ENCODE measurements at places on chromosomes 2 and 18. TPM values are rescaled to one million over a fixed set of nuclear protein-coding genes. Genes with fewer than 3 reads are reported as not detected.

- peak; percentile 68 for DNase-seq
Observed at GRCh38 chr18:9808295-9809241, 77.2 kb upstream of the TXNDC2 start.

GRCh38 chr2:207617011-207617671 is 8.1 kb downstream of the METTL21A start:
- DNase-seq = no peak

The IL1RL1 gene
- total RNA-seq = 12.1 TPM

DNA sequence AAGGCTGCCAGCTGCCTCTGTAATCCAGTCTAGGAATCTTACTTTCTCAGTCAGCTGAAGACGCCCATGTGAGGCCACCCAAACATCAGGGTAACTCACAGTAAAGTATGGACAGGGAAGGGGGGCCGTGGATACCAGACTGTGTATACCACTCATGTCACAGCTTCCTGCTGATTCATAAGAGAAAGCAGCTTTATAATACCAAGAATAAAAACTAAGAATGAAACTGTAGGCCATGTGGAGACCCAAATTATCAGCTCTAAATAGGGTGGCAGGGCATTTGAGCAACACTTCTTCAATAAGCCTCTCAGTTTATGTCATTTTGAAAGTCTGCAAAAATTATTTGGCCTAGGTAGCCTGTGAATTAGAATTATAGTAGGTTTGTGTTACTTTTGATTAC is 115.0 kb upstream of the CDCA7 start:
- DNase-seq = no peak

- DNase-seq = peak; percentile 75
Observed at GRCh38 chr2:46062637-46063412, 234.4 kb upstream of the EPAS1 start.

The VIT gene
- 9.2 TPM for total RNA-seq

GRCh38 chr18:11163665-11164064 is 14.3 kb upstream of the PIEZO2 start:
- no peak for DNase-seq

The SLC9A2 gene
- total RNA-seq = 0.16 TPM

The RFX8 gene
- total RNA-seq = 2.3 TPM

DNA sequence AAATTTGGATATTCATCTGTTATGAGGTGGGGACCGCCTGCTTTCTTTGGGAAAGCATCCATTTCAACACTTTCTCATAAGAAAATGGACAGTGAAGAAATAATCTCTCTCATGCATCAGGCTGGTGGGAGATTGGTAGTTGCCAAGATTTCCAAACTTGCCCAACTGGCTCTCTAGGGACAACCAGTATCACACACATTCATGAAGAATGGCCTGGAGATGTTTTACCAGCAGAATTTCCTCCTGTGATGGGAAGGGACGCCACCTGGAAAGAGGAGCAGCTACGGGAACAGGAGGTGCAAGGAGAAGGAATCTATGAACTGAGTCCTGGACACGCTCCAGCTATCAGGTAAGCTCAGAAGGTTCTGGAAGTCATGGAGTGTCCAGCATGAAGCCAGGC is 39.4 kb downstream of the LIPG start:
- no peak for DNase-seq

GRCh38 chr2:99389946-99390345 is 52.8 kb downstream of the EIF5B start:
- no peak for DNase-seq

The CHMP3 gene
- 77.7 TPM for total RNA-seq

- DNase-seq = no peak
Observed at GRCh38 chr2:152496371-152496770, 161.4 kb downstream of the FMNL2 start.

DNA sequence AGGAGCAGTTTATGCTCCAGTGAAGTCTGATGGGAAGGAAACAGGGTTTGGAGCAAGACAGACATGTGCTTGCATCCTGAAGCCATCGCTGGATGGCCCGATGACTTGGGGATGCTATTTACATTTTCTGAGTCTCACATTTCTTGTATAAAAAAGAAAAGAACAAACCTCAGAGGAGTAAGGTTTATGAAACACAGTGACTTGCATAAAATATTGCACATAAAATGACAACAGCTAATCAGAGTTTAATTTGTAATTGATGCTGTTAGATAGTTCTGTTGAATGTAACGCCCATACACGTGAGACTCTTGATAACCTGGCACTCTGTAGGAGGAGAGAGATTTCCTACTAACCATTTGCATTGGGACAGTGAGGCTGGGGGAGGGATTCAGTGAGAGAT is 16.5 kb downstream of the PRELID3A start:
- DNase-seq = no peak

- DNase-seq = no peak
Observed at GRCh38 chr2:132430895-132431294, 14.3 kb downstream of the GPR39 start.
